AML-193 (cell line): ENCODE measurements at places on chromosomes 5 and 9.

DNA sequence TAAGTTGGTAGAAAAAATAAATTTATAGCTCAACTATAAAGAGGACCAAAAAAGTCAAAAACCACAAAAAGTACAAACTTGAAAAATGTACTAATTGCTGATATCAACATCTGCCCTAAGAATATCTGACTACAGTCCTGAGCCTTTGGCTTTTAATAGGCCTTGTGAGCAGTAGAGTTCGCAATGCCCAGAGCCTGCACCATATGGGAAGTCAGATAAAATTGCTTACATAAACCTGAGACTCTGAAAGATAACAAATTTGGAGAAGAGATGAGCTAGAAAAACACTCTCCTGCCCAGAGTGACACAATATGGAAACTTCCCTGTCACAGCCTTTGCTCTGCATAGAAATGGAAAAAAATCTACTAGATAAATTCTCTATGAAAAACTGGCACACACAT, 368.0 kb upstream of the GRIN3A start:
- DNase-seq = no peak

DNA sequence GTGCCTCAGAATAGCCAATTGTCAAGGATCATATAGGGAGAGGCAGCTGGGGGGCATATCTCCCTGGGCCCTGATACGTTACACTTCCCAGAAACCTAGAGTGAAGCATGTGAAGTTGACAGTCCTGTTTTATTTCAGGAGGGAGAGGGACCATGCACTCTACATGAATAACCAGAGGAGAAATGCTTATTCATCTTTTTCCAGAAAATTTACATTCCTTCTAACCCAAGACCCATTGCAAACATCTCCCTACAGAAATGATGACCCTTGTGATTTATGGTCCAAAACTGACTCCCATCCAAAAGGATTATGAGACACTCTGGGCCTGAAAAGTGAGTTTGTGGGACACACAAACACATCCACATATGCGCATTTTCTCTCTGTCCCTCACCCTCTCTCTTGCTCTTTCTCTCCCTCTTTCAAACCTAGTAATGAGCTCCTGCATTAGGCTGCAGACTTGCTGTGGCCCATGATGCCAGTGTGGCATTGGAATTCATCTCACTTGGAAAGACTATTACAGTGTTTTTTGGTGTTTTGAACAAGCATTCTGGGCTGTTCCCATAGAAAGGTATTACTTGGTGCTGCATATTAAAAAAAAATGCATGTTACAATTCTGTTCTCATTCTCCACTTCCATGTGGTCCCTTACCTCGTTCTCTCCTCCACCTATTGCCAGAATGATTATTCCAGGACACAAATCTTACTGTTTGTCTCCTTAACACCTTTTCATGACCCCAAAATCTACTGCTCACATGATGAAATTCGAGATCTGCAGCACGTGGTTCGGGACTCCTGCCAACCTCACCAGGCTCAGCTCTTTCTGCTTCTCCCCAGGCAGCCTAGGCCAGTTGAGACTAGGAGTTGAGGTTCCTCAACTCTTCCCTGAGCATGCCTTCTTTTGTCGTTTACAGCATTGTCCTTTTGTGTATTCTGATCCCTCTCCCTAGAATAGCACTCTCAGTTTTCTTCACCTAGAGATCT, 451.3 kb upstream of the KLF4 start:
- no peak for DNase-seq

- DNase-seq = no peak
Observed at GRCh38 chr9:15136646-15137045, 170.4 kb downstream of the TTC39B start.

GRCh38 chr9:136625101-136626065, 37.3 kb upstream of the EGFL7 start:
- DNase-seq = no peak

GRCh38 chr9:111957856-111958631, 61.4 kb downstream of the UGCG start:
- peak; percentile 51 for DNase-seq

- no peak for DNase-seq
Observed at GRCh38 chr9:136190656-136191055, 14.3 kb downstream of the LHX3 start.

GRCh38 chr9:88954066-88954465, 37.2 kb upstream of the S1PR3 start:
- DNase-seq = no peak

- DNase-seq = no peak
Observed at GRCh38 chr9:26413611-26414010, 479.0 kb downstream of the CAAP1 start.

- DNase-seq = no peak
Observed at GRCh38 chr9:124215956-124216355, 41.8 kb upstream of the NEK6 start.

- no peak for DNase-seq
Observed at GRCh38 chr5:150068472-150068871, 17.9 kb downstream of the CSF1R start.

- DNase-seq = no peak
Observed at GRCh38 chr5:143594902-143595818, 191.7 kb upstream of the NR3C1 start.

DNA sequence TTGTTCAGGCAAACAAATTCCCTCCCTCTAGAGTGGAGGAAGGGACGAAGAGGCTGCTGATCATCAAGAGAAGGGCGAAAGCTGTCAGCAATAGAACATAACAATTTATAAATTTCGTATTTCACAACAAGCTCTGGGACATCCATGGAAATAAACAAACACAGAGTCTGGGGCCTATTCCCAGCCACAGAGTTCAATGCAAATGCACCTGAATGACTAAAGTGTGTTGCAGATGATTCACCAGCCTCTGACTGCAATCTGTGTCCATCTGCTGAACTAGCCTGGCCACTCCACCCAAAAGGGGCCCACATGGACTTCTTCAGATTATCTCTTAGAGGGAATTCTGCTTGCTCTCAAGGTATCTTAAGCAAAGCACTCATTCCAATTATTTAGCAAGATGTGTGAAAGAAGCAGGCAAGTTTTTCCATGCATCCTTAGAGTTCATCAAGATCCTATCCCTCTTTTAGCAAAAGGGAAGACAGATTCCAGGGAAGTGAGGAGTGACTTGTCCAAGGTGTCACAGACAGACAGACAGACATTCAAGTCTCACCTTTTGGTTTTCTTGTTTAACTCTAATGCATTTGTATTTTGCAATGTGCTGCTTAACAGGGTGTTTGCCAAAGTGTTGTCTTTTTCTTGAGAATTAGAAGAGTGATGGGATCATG, 307.8 kb upstream of the PAPPA start:
- DNase-seq = no peak

DNA sequence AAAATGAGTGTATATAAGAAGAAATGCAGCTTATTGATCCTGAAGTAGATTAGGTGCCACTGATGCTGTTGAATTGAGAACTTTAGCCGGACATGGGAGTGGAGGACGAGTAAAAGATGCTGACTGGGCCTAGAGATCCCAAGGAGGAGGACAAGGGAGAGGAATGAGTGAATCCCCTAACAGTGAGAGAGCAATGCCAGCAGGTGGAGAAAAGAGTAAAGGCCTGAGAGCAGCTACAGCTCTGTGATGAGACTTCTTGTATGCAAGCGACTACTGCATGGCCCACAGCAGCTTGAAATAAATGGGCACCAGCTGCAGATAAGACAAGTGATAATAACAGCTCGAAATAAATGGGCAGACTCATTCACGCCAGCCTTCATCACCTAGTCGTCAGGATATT, 44.5 kb upstream of the JMY start:
- DNase-seq = no peak

GRCh38 chr5:90334741-90335140, 74.8 kb downstream of the CETN3 start:
- DNase-seq = no peak

DNA sequence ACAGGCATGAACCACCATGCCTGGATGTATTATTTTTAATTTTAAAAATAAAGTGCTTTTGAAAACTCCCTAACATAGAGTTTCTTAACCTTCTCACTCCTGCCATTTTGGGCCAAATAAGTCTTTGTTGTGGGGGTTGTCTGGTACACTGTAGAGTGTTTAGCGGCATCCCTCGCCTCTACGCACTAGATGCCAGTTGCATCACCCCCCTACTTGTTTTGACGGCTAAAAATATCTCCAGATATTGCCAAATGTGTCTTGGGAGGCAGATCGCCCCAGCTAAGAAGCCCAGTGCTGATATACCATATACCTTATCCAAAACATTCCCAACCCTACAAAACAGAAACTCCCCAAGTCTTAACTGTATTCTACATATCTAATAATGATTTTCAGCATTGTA, 54.6 kb downstream of the SCAI start:
- no peak for DNase-seq

GRCh38 chr5:16735101-16736060, 118.6 kb upstream of the RETREG1 start:
- DNase-seq = no peak

DNA sequence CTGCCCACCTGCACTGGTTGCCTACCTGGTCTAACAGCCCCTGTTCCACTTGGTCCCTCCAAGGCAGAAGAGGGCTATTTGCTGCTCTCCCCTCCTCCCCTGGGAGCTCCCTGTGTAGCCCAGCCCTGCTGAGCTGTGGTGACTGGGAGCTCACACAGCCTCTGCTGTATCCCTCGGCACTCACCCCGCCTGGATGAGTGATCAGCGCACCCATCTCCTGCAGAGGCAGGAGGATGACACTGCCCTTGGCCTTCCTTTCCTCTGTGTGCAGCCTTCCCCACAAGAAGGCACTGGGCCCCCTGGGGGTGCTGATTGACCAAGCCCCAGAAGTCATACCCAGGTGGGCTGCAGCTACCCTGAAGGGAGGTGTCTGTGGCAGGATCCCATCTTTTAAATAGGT, 134.2 kb downstream of the ADAMTS2 start:
- no peak for DNase-seq

DNA sequence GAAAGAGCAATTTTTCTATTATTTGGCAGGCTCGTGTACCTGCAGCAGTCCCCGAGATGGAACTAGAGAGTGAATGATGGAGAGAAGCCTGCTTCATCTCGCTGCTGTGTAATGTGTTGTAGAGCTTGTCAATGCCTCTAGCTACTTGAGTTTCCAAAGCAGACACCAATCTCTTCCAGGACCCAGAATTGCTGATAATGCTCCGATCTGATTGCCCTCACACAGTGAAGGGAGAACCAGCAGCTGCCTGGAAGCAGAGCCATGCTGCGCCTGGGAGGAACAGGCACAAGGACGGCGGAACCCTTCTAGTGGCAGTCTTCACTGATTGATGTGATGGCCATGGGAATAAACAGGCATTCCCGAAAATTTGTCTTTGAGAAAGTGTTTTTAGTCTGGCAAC, 288.0 kb downstream of the ICE1 start:
- DNase-seq = no peak

DNA sequence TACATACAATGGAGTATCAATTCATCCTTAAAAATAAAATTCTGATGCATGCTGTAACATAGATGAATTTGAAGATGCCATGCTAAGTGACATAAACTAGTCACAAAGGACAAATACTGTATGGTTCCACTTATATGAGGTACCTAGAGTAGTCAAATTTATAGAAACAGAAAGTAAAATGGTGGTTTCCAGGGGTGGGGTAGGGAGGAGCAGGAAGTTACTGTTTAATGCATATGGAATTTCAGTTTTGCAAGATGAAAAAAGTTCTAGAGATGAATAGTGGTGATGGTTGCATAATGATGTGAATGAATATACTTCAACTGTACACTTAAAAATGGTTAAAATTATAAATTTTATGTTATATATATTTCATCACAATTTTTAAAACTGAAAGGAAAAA, 57.3 kb upstream of the FNIP1 start:
- no peak for DNase-seq

GRCh38 chr5:39624268-39624886, 199.6 kb upstream of the DAB2 start:
- no peak for DNase-seq

- no peak for DNase-seq
Observed at GRCh38 chr9:90999425-91000397, 198.1 kb downstream of the SYK start.

DNA sequence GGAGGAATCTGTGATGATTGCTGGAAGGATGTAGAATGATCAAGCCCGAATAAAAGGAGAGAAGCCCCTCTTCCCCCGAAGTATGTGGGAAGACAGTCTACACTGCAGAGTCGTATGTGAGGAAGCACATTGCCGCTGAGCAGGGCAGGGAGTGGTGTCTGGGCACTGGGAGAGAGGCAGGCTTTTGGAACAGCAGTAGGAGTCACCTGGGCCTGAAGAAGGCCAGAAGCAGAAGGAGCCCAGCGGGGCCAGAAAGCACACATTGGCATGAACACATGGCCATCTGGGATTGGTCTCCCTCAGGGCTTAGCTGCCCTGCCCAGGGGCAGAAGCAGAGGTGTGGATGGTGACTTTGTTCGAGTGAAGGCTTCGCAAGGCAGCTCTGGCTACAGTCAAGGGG, 162.8 kb downstream of the ERCC6L2 start:
- DNase-seq = no peak

- no peak for DNase-seq
Observed at GRCh38 chr5:140153905-140154304, 21.1 kb upstream of the CYSTM1 start.

GRCh38 chr5:134153657-134154056, 23.1 kb downstream of the SKP1 start:
- DNase-seq = no peak

GRCh38 chr5:54347221-54347865, 37.0 kb upstream of the ARL15 start:
- DNase-seq = no peak

DNA sequence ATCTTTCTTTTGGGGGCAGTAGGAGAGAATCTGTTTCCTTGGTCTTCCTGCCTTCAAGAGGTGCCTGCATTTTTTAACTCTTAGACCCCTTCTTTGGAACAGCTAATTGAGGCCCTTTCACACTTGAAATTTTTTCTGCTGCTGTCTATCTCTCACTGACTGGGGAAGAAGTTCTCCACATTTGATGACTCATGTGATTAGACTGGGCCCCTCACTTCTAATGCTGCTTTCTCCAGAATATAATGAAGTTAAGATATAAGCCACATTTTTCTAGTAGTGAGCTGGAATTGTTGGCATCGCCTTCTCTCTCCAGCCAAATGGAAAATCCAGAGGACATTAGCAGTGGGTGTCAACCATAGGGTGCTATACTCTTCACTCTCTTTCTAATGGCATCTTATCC, 12.4 kb downstream of the ZNF474 start:
- DNase-seq = no peak

- no peak for DNase-seq
Observed at GRCh38 chr9:82584349-82584863, 478.5 kb downstream of the RASEF start.

DNA sequence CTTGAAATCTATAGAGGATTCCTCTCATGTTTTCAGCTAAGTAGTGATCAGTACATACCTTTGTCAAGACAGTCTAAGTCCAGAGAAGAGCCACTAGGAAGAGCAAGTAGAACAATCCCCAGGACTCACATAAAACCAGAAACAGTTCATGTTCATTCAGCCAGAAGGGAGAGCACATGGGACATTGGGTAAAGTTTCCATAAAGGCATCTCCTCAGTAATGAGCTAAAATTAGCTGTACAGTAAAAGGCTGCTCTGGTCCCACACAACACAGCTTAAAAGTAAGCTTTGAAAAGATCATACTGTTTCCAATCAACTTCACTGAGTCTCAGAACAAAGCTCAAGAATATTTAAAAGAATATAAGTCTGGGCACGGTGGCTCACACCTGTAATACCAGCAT, 32.4 kb downstream of the HOMER1 start:
- no peak for DNase-seq

GRCh38 chr9:125747053-125747764, at the start of gene PBX3:
PBX3 (plus strand) TSS chr9:125747373.
- DNase-seq = no peak
